ENCODE measurements at places on chromosomes 2 and 18. TPM values are rescaled to one million over a fixed set of nuclear protein-coding genes. Genes with fewer than 3 reads are reported as not detected.

Gene IL1F10
- not detected for total RNA-seq

- no peak overlapping the region for H3K27ac ChIP-seq
- no peak for DNase-seq
- H3K36me3 ChIP-seq: no peaks in the 10 kb centered on the region
Observed at GRCh38 chr2:96913398-96914202, 43.7 kb upstream of the SEMA4C start.

Gene UGT1A3
- not detected for total RNA-seq

- H3K27ac ChIP-seq: no peak overlapping the region
- H3K4me3 ChIP-seq: no peak overlapping the region
- H3K36me3 ChIP-seq: peaks cover 70% of the 10 kb centered on the region
- no peaks in the 10 kb centered on the region for H3K4me1 ChIP-seq
- DNase-seq: no peak
Observed at GRCh38 chr2:200466425-200467418, 43.1 kb downstream of the KCTD18 start.

DNA sequence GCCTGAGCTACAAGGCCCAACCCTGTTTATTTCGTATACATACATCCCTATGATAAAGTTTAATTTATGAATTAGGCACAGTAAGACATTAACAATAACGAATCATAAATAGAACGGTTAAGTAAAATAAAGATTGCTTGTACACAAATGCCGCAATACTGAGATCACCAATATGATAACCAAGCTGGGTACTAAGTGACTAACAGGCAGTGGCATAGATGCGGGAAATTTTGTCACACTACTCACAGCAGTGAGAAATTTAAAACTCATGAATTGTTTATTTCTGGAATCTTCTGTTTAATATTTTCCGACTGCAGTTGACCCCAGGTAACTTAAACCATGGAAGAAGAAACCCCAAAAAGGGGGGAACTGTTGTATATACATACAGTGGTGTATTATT, 33.4 kb downstream of the NEURL3 start:
- no peaks in the 10 kb centered on the region for H3K36me3 ChIP-seq
- DNase-seq: no peak
- no peak overlapping the region for H3K4me3 ChIP-seq
- no peaks in the 10 kb centered on the region for H3K27me3 ChIP-seq

- peaks cover 35% of the 10 kb centered on the region for H3K4me1 ChIP-seq
- DNase-seq: peak; percentile 73
- peak overlapping the region; percentile 24 for H3K27ac ChIP-seq
- no peaks in the 10 kb centered on the region for H3K27me3 ChIP-seq
- H3K36me3 ChIP-seq: no peaks in the 10 kb centered on the region
- no peak overlapping the region for H3K4me3 ChIP-seq
Observed at GRCh38 chr2:9165625-9166024, 41.0 kb upstream of the ASAP2 start.

Gene CXCR4
- total RNA-seq: 2.1 TPM

DNA sequence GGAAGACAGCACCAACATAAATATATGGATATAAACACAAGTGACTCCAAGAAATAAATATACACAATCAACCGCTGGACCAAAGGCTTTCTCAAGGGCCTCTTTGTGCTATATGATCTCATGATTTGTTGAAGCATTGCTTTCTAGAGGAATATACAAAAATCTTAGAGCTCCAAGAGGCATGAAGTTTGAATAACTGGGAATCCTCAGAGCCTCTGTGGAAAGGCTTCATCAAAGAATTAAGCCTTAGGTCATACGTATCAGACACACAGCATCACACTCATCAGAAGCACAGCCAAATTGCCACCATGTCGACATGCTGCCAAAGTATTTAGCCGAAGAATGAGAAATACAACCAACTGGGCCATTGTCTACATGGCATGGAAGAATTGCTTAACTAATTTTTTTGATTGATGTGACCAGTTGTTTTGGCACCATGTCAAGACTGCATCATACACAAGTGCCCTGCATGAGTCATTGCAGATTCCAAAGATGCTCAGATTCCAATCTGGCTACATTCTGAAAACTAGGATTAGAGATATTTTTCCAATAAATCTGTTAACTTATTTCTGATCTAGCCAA, 860.6 kb upstream of the ZEB2 start:
- no peaks in the 10 kb centered on the region for H3K36me3 ChIP-seq
- no peak overlapping the region for H3K27ac ChIP-seq
- H3K27me3 ChIP-seq: no peaks in the 10 kb centered on the region
- peak; percentile 84 for DNase-seq
- no peaks in the 10 kb centered on the region for H3K4me1 ChIP-seq
- H3K4me3 ChIP-seq: no peak overlapping the region

DNA sequence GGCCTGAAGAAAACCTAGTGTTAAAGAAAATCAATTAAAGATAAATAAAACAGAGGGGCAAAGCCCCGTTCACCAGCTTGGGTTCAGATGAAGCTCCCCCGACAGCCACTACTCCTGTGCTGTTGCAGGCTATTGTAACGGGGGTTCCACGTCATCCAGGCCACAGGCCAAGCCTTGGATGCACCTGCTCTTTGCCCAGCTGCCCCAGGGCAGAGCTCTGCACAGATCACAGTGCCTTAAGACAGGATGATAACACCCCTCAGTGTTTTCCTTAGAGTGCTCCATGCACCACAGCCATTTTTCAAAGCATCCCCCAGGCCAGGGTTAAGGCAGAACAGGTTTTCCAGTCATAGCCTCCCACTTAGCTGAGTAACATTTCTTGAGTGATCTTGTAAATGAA, 32.0 kb downstream of the FASTKD2 start:
- H3K36me3 ChIP-seq: peaks cover 4% of the 10 kb centered on the region
- no peaks in the 10 kb centered on the region for H3K27me3 ChIP-seq
- no peak overlapping the region for H3K4me3 ChIP-seq
- 0 out of 2 replicates have a peak, but pooled peaks cover 6% of the 10 kb centered on the region for H3K4me1 ChIP-seq

DNA sequence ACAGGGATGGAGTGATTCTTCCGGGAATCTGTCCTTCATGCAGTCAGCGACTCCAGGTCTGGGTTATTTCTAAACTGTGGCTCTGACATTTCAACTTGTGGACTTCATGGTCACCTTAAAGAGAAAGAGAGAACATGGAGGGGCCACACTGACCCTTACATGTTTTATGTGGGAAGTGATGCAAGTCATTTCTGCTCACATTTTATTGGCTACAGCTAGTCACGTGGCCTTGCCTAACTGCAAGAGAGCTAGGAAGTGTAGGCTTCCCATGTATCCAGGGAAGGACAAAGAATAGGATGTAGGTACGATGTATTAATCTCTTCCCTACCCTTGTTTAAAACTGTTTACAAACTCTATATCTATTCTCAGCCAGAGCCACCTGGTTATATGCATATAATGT, 30.3 kb upstream of the AFTPH start:
- H3K36me3 ChIP-seq: no peaks in the 10 kb centered on the region
- no peak overlapping the region for H3K27ac ChIP-seq
- 0 out of 2 replicates have a peak, but pooled peaks cover 3% of the 10 kb centered on the region for H3K27me3 ChIP-seq

DNA sequence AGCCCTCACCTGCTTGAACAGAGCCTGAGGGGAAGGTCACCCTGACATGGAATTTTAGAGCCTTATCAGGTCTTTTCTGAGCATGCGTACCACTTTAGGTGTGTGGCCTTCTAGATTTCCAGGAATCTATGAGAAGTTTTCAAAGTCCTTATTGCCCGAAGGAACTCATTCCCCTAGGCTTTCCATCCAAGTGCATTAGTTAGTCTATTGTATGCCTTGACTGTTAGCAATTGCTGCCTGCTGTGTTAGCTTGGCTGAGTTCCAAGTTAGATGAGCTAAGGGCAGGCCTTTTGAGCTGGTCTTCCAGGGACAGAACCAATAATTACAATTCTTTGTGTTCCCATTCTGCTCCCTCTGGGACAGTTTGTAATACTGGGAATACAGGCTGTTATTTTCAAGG, 30.8 kb upstream of the PUM2 start:
- no peak overlapping the region for H3K4me3 ChIP-seq
- H3K27ac ChIP-seq: no peak overlapping the region
- peak; percentile 12 for DNase-seq
- no peaks in the 10 kb centered on the region for H3K27me3 ChIP-seq
- H3K4me1 ChIP-seq: peaks cover 22% of the 10 kb centered on the region

GRCh38 chr2:143252138-143252907, 123.1 kb downstream of the ARHGAP15 start:
- peaks cover 59% of the 10 kb centered on the region for H3K27me3 ChIP-seq
- H3K36me3 ChIP-seq: no peaks in the 10 kb centered on the region
- peaks cover 4% of the 10 kb centered on the region for H3K4me1 ChIP-seq
- no peak overlapping the region for H3K27ac ChIP-seq
- DNase-seq: peak; percentile 14
- H3K4me3 ChIP-seq: no peak overlapping the region

Gene EML4
- total RNA-seq: 38.3 TPM

Measured in PC-3 (cell line).